Smooth muscle cell of the brain vasculature (primary cell): ENCODE measurements at places on chromosomes 11 and 22.

DNA sequence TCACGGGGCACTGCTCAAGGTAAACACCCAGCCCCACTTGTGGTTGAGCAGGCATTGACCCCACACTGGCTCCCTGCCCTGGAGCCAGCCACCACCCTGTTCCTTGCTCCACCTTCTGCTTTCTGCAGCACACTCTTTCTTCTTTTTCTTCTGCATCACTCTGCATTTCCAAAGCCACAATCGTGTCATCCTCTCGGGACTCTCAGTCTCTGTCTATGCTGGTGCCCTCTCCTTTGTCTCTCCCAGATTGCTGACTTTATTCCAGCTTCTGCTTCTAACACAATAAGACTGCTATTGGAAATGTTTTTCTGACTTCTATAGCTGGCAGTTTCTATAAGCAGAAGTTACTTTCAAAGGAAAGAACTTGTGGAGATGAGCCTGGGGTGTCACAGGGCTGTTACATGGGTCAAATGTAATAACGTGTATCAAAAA, 14.4 kb downstream of the GRAP2 start:
- no peak for DNase-seq

DNA sequence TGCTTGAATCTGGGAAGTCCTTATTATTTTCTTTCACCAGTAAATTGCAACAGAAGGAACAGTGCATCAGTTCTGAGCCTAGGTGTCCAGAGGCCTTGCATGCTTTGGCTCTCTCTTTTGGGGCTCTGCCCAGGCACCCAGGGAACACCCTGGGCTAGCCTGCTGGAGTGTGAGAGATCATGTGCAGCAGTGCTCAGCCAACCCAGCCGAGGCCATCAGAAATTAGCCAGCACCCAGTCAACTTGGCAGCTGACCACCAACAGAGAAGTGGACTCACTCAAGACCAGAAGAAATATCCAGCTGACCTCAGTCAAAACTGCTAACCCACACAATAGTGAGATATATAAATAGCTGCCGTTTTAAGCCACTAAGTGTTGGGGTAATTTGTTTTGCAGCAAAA, 11.2 kb upstream of the P4HA3 start:
- DNase-seq: no peak

DNA sequence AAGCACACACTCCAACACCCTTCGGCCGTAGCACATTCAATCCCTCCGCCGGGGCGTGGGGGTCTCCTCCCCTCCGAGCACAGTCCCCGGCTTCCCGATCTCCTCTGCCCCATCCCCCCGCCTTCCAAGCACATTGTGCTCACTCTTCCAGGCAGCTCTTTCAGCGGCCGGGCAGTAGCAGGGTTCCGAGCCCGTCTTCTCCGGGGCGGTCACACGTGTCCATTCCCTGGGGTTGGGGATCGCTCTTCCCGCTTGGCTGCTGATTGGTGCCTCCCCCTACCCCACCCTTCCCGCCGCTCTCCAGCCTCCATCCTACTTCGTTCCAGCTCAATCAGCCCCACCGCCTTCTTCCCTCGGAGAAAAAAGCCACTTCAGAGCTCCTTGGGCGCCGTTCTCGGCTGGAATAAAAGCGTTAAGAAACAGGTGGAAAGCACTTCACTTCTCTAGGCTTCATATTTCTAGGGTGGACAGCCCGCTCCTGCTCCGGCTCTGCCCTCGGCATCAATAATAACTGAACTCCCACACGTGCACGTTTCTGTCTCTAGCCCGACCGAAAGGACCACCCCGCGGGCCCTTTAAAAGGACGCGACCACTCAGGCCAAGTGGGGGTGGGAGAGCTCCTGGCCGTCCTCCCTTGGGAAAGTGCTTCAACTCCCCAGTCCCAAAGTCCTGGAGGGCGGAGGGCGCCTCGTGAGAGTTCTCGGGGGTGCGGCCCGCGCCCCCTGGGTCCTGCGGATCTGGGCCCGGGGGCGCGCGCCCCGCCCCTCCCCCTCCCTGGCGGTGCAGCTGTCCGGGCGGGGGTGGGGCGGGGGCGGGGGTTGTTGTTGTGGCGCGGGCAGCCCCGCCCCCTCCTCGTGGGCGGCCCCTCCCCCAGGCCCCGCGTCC, 464 bp upstream of the CECR2 start:
- DNase-seq: no peak

GRCh38 chr22:17869285-17870096, 95.2 kb upstream of the BID start:
- DNase-seq: no peak

DNA sequence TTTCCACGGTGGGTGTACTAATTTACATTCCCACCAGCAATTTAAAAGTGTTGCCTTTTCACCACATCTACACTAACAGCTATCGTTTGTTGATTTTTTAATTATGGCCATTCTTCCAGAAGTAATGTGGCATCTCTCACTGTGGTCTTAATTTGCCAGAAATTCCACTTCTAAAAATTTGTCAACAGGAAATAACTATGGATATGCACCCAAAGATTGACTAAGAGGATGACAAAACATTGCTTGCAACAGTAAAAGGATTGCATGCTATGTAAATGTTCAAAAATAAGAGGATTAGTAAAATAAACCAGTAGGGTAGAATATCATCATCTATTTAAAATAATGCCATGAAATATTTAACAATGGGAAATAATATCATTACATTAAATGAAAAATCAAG, 219.5 kb downstream of the DCDC1 start:
- DNase-seq: no peak

DNA sequence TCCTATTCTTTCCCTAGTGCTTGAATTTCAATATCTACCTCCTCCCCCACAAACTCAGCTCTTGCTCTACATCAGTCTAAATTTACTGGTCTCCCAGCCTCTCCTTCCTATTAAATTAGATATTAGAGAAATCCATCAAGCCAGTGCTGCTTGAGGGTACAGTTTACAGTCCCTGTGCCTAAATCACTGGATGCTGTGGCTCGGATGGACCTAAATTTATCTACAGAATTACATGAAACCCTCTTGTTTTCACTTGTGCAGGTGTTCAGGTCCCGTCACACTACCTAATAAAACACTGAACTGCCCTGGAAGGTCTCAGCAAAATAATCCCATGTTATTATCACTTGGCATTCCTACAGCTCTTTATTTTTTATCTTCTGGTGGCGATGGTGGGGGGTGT, 134.7 kb upstream of the E2F8 start:
- DNase-seq: no peak

DNA sequence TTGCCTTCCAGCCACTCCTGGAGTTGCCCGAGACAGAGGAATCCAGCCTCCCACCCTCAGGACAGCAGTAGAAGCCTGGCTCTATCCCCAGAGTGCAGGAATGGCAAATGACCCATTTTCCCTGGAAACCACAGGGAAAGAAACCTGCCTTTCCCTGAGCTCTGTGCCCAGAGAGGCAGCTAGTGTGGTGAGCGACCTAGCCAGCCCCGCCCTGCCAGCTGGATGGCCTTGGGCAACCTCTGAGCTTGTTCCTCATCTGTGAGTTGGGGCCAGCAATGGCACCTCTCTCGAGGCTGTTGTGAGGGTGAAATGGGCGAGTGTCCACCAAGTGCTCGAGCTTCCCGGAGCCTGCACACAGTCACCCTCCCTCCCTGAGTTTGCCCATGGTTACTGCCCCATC, 3.7 kb downstream of the OMP start:
- no peak for DNase-seq

DNA sequence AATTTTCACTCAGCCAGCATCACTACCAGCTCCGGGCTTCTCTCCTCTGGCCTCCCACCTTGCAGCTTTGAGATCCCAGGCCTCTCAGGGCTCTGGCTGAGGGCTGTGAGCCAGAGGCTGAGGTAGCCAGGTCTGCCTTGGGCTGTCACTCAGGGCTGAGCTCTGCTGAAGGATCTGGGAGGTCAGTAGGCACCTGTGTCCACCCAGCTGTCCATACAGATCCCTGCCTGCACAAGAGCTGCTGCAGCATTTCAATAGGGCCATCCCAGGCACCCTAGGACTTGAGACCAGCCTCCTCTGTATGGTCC, 12.6 kb downstream of the KCNQ1OT1 start:
- no peak for DNase-seq

GRCh38 chr11:35090125-35090524, 48.8 kb upstream of the CD44 start:
- no peak for DNase-seq

- DNase-seq: peak; percentile 24
Measured at GRCh38 chr11:61787928-61788491, 4.4 kb downstream of the TMEM258 start.

GRCh38 chr22:49010070-49010863, 817.4 kb downstream of the BRD1 start:
- no peak for DNase-seq

- DNase-seq: no peak
Measured at GRCh38 chr11:48114740-48115139, 101.9 kb upstream of the OR4B1 start.

GRCh38 chr11:101584129-101584515, 315 bp upstream of the TRPC6 start:
- DNase-seq: no peak

DNA sequence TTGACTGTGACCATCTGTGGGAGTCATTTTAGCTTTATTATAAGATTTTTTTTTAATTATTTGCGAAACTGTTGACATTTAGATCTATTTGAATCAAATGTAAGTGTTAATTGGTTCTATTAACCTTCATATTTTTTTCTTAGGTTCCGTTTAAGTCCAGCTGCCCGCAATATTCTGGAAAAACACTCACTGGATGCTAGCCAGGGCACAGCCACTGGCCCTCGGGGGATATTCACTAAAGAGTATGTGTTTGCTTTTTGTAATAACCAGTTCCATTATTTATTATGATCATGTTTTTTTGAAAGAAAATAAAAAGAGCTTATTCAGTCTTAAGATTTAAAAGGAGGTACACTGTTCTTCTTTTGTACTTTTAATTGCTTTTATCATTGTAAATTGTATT, 43.9 kb downstream of the PDHX start:
- no peak for DNase-seq

DNA sequence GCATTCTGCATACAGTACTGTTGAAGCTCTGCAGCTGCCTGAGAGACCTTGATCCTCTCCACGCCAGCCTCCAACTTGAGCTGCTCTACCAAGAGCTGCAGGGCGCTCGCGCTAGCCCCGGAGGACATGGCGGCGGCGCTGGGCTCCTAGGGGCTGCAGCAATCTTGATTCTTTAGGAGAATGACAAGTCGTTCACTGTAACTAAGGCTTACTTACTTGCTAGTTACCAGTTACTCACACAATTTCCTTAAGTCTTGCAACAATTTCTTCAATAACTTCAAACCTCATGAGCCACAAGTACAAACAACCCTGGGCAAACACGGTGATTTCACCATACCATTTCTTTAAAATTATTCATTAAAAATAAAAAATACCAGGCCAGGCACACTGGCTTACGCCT, 21.9 kb downstream of the SBF2 start:
- DNase-seq: no peak

DNA sequence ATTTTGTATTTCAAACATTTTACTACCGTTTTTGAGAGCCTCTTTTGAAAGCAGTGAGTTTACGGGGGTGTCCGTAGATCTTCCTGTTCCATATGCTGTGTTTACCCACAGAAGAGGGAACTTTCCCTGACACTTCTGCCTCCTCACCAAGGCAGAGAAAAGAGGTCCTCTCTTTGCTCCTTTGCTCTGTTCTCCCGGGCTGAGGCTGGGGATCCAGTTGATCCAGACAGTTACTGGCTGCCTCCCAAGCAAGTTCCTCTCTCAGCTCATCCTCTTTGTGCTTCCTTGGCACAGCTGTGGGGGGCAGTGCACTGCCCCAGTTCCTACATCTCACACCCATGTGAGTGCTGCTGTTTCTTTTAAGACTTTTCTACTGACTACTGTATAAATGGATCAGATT, 813.7 kb downstream of the NTM start:
- no peak for DNase-seq

GRCh38 chr11:75141166-75141565, 9.7 kb upstream of the SLCO2B1 start:
- DNase-seq: no peak

DNA sequence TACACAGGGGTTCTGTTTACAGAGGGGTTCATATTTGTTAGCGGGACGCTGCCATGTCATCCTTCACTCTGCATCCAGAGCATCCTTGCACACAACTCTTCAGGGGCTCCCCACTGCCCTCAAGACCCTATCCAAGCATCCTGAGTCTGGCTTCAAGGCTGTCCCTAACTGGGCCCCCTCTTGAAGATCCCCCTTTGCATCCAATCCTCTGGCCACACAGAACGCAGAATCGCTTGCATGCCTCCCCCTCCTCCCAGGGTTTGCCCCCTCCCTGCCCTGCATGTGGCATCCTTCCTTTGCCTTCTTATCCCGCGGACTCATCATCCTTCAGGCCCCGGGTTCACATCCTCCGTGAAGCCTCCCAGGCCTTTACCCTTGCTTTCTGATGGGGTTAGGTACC, 18.6 kb downstream of the C1QTNF6 start:
- DNase-seq: no peak

DNA sequence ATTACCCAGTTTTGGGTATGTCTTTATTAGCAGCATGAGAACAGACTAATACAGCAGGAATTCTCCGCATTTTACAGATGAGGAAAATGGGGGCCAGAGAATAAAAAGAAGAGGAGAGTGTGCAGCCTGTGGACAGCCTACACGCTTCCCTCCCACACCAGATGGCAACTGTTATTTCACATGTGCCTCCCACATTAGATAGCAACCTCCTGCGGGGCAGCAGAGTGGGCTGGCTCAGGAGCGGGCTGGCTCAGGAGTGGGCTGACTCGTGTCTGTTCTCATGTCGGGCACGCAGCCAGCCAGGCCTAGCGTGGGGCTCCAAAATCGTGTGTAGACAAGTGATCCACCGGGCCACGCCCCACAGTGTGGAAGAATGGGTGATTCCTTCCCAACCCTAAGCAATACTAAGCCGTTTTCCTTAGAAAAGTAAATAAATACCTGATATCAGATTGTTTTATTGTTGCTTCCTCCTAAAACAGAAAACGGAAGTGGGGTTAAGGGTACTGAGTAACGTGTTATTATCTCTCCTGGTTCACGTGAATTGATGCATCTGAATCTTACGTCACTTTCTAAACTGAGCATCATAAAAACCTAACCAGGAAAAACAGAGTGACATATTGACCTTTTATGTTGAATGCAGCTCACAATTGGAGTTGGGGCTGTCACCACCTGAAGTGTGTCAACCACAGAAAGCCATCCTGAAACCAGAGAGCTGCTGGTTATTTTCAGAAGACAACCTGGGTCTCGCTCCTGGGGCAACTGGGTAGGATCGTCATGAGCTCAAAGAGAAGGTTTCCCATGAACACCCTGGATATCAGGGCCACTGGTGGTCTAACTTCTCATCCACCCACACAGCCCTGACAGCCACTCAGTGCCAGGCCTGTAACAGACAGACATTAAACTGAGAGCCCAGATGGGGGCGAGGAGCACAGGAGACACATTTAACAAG, 3.3 kb downstream of the TTLL1 start:
- DNase-seq: no peak

DNA sequence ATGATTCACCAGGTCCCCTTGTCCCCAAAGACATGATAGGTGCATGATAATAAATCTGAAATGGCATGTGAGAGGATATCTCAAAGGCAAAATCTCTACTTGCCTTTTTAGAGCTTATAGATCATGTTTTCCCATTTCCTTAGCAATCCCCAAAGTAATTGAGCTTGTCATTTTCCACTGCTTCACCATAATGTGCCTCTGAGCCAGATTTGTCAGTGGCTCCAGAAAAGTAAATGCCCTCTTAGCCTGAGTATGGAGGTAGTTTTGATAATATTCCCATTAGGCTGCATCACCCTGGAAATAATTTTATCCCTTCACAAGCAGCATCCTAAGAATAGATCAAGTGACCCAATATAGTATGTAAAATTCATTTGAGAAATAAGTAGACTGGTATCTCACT, 36.7 kb upstream of the ADSL start:
- no peak for DNase-seq
